Activated CD4-positive, alpha-beta memory T cell treated with anti-CD3 and anti-CD28 coated beads for 36 hours (primary cell): ENCODE measurements at places on chromosomes 13 and 19. TPM values are rescaled to one million over a fixed set of nuclear protein-coding genes. Genes with fewer than 3 reads are reported as not detected.
A peak's percentile ranks its signal among the peaks of the same experiment; 100 is the strongest.

DNA sequence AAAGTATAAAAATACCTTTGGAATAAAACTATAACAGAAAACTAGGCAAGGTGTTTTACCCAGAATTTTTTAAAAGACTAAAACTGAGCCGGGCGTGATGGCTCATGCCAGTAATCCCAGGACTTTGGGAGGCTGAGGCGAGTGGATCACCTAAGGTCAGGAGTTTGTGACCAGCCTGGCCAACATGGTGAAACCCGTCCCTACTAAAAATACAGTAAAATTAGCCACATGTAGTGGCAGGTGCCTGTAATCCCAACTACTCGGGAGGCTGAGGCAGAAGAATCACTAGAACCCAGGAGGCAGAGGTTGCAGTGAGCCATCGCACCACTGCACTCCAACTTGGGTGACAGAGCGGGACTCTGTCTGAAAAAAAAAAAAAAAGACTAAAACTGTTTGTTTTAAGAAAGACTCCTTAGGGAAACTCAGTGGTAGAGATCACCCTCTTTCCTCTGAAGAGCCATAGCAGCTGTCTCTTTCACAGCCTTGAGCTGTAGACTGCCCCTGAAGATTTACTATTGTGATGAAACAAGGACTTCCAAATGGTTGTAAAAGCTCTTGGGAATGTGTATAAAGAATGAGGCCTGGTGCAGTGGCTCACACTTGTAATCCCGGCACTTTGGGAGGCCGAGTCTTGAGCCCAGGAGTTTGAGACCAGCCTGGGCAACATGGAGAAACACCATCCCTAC, 14.7 kb upstream of the KCTD4 start:
- no peak for DNase-seq

DNA sequence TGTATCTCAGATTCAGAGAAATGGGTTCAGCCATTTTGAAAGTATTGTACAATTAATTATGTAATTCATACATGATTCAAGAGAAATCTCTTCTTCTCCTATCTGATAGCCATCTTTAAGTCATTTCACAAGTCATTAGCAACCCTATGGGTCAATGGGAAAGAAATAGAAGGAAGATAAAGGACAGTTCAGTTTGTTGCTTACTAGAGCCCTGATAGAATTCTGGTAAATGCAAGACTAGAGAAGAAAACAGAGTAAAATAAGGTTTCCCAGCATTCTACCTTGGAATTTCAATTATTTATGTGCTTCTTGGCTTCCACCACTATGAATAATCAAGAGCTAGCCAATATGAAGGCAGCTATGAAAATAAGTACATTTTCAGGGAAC, 117.7 kb downstream of the LHFPL6 start:
- DNase-seq = no peak

- no peak for DNase-seq
Observed at GRCh38 chr19:31146546-31147183, 202.6 kb downstream of the TSHZ3 start.

DNA sequence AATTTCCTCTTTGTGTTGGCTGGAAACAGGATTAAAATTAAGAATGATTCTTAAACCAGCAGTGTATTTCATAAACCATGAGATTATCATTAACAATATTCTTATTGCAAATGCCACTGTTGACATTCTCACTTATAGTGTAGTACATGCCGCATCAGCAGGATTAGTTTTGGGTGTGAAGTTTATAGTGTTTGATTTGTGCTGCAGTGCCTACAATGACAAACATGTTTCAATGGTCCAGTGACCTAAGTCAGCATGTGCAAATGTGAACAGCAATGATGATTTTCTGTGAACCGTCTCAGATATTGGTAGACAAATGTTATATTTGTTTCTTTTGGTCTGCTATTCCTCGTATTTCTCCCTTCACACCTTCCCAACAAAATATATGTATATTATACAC, 49.8 kb upstream of the TDRD3 start:
- no peak for DNase-seq

GRCh38 chr13:111854403-111854802, 212.5 kb upstream of the SOX1 start:
- no peak for DNase-seq

DNA sequence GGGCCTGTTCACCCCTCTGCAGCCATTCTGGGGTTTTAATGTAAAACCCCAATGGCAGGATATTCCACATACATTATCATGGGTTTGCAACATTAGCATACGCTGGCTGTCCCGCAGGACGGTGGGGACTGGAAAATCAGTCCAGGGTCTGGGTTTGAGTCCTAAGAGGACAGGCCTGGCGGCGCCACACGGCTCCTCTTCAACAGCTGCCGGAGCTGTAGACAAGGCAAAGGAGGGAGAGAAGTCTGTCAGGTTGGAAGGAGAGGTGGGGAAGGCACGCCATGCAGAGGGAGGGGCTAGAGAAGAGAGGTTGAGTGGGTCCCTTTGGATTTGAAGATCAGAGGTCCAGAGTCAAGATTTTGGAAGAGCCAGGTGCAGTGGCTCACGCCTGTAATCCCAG, 11.9 kb downstream of the NFKBID start:
- DNase-seq = no peak

DNA sequence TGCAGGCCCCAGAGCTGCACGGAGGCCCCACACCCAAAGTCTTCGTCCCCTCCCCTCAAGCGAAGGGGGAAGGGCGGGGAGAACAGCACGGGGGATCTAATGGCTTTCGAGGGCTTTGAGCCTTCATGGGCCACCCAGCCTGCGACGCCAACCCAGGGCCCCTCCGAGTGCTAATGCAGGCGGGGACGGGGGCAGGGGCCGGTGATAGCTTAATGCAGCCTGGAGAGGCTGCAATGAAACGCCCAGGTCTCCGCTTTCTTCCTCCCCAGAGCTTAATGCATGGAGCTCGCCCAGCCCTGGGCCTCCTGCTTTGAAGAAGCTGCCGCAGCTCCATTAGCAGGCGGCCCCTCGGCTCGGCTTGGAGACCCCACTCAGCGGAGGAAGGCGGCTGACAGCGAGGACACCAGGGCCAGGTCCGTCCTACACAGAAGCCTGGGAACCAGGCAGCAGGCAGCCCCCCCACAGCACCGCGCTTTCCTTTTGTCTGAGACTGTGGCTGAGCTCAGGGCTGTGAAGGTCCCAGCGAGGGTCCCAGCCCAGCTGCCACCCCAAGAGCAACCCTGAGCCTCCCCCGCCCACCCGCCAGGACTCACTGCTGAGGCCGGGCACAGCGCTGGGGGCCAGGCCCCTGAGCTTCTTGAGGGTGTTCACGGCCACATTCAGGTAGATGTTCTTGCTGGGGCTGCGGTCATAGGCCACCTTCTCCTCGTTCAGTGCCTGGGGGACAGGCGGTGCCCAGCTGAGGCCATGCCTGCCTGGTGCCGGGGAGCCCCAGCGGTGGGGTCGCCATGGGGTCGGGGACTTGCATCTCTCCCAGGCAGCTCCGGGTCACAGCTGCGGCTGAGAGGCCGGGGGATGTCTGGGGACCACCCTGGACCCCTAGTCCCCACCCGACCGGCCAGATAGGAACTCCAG, 7.5 kb upstream of the ATP8B3 start:
- DNase-seq = no peak

- DNase-seq = no peak
Observed at GRCh38 chr19:53982611-53983010, 8.8 kb upstream of the CACNG6 start.

GRCh38 chr19:54352041-54352440, 12.7 kb downstream of the LAIR1 start:
- no peak for DNase-seq

DNA sequence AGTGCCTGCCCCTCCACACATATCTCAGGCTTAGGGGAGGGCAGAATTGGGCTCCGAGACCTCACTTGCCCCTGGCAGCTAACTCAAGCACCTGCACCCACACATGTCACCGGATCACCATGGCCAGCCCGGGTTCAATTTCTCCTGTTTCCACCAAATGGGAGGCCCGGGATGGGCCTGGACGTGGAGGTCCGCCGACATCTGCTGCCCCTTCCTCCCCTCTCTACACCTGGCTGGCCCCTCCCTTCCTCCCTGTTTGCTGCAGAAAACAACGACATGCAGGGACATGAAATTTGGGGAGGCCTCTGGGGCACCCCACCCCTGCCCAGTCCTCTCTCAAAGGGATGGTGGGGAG, 1.3 kb downstream of the PRKD2 start:
- DNase-seq = peak; percentile 22

DNA sequence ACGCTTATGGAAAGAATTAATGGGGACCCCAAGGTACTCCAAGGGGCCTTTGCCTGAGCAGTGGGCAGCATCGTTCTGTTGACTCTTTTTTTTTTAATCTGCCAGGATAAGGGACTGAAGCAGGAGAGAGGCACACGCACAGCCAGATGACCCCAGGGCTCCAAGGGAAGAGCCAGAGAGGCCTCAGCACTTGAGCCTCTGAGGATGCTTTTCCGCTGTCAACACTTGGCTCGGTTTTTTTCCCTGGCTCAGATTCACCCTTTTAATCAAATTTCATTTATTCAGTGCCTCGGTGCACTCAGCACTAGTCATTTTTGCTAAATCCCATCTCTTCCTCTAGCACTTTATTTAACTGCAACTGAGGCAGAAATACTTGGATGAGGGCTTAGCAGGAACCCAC, 226.3 kb downstream of the FGF9 start:
- DNase-seq = no peak

DNA sequence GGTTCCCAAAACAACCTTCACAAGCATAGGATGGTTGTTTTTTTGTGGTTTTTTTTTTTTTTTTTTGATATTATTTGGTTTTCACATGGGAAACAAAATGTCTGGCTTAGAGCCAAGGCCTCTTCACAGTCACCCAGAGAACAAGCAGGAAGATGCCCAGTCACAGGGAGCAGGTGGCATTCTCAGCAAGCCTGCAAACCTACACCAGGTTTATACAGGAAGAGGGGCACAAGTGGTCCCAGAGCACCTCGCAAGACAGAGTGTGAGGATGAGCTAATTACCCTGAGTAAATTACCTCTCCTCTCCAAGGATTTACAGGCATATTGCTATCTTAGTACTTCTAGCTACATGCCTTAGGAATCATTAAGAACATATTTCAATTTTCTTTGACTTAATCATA, 1375.6 kb downstream of the EFNB2 start:
- DNase-seq = no peak

DNA sequence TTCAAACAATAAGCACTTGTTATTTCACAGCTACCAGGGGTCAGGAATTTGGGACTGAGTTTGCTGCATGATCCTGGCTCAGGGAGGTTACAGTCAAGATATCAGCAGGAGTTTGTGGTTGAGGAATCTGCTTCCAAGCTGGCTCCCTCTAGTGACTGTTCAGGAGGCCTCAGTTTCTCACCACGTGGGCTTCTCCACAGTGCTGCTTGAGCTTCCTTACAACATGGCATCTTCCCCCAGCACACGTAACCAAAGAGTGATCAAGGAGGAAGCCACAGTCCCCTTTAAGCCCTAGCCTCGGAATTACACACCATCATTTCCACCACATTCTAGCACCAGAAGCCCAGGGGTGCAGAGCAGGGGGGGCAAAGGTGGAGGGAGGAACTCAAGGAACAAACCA, 28.8 kb downstream of the CELF5 start:
- no peak for DNase-seq

- no peak for DNase-seq
Observed at GRCh38 chr19:15589760-15590451, 25.1 kb upstream of the CYP4F8 start.

- peak; percentile 36 for DNase-seq
Observed at GRCh38 chr19:38452430-38453366, 19.2 kb downstream of the RYR1 start.

- DNase-seq = no peak
Observed at GRCh38 chr13:33004511-33004910, 11.7 kb upstream of the KL start.

- DNase-seq = no peak
Observed at GRCh38 chr19:13408889-13409518, 97.3 kb downstream of the CACNA1A start.

DNA sequence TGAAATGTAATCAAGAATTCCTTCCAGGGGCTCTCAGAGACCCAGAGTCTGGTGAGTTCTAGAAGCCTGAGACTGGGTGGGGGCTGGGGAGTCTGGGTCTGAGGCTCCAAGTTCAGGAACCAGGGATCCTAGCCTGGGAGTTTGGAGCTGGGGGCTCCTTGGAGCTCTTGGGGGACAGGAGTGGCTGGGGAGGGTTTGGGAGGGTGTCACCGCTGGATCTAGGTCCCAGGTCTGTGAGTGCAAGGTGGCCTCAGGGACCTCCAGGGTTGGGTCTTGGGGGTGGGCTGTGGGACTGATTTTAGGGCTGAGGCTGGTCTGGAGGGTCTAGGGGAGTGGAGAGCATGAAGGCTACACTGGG, 1.1 kb downstream of the SYCN start:
- no peak for DNase-seq

The MISP3 gene
- total RNA-seq = 2.4 TPM

The ZNF607 gene
- total RNA-seq = 7.0 TPM

The ATP7B gene
- total RNA-seq = 0.86 TPM

The CCDC8 gene
- total RNA-seq = not detected
